ENCODE measurements at places on chromosomes 11 and 22.

DNA sequence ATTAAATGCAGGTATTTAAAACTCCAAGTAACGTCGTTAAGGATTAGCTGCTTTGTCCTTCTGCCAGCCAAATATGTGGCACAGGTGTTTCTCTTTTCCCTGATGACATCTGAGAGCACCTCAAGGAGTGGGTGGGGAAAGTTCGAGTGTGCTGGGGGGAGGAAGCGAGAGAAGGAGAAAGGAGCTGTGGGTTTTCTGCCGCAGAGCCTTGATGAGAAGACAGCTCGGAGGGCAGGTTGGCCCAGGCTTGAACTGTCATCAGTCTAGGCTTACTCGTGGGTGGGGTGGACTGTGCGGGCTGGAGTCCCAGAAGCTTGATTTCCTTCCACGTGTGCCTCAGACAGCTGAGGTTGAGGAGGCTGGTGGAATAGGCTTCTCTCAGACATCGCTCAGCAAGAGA, 15.2 kb upstream of the SORL1-AS1 start:
- DNase-seq: no peak

GRCh38 chr11:74839446-74839845, 90.8 kb downstream of the RNF169 start:
- DNase-seq: no peak

- DNase-seq: no peak
These were observed 5.1 kb downstream of the LRRC51 start for GRCh38 chr11:72085621-72086351.

GRCh38 chr11:73797457-73797856, 9.8 kb downstream of the MRPL48 start:
- DNase-seq: no peak

DNA sequence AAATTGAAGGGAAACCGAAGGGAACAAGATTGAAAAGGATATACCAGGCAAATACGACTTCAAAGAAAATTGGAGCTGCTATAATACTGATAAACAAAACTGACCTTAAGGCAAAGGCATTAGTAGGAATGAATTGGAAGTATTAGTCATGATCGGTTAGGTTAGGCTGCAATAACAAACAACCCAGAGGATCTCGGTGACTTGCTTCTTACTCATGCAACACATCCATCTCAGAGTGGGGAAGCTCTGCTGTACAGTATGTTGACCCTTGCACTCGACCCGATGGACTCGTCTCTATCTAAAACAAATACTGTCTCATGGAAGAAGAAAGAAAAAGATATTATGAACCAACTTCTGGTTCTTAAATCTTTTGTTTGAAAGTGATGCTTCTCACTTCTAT, 42.3 kb downstream of the SPATA19 start:
- no peak for DNase-seq

- DNase-seq: no peak
These were observed 747.0 kb downstream of the FAM181B start for GRCh38 chr11:81986556-81987161.
